ENCODE measurements at places on chromosomes 16 and 17.

GRCh38 chr16:87626905-87627304, 24.6 kb downstream of the JPH3 start:
- DNase-seq = no peak

DNA sequence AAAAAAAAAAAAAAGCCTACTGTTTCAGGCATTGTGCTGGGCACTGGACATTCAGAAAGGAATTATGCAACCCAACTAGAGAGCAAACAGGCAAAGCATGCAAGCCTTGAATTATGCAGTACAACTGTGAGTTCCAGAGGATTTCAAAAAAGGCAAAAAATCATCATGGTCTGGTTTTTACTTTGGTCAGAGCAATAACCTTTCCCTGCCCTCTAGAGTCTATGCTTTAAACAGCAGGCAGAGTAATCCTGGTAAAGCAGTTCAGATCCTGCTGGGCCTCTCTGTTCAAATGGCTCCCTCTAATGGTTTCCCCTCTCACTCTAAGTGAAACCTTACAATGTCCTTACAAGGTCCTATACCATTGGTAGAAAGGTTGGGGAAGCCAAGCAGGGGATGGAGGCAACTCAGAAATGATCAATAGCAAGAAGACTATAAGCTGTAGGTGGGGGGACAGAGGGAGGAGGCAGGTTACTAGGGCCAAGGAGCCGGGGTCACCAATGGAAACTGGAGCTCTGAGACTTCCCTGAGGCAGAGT, 4.6 kb upstream of the TAF15 start:
- no peak for DNase-seq

DNA sequence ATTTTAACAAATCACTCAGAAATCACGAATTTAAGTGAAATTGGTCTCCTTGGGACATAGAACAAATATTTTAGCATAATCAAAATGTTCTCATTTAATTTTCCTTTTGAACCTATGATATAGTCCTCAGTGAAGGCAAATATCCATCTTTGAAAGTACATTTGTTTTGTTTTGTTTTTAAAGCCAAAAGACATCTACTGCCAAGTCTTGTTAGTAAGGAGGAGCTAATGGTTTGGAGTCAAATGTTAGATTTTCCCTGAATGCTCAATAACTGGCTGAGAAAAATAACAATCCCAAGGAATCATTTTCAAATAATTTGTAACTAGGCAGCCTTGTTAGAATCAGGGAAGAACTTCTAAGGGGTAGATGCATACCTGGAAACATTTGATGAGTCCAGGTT, 302.9 kb upstream of the MAF start:
- no peak for DNase-seq

DNA sequence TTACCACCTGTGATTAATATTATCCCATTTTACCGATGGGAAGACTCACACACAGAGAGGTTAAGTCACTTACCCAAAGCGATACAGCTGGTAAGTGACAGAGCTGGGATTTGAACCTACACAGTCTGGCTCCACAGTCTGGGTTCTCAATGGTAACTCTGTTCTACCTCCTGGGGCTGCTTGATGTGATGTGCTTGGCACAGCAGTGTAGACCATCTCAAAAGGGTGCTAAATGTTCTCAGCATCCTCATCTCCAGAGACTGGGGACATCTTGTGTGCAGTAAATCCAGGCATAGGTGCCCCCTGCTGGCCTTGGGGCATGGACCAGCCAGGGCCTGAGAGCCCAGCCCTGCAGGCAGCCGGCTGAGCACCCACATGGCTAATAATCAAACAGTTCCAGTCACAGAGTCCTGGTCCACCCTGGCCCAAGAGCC, 15.4 kb upstream of the KATNB1 start:
- peak; percentile 41 for DNase-seq

GRCh38 chr16:61569028-61569427, 467.2 kb downstream of the CDH8 start:
- DNase-seq = no peak

DNA sequence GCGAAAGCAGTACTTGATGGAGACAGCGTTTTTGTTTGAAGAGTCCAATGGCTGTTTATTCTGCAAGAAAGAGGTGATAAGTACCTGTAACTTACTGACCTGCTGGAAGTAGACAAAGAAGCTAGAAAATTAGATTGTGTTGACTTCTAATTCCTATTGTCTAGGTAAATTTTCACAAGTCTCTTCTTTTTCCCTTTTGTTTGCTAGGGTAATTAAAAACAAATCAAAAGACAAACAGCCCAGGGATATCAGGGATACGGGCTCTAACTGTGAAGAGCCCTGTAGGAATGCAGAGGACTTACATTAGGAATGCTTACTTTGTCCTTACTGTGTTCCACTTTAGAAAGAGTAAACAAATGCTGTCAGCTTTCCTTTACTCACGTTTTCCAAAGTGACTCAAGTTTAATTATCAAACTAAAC, 7.0 kb downstream of the PSME3IP1 start:
- no peak for DNase-seq

- DNase-seq = no peak
Measured at GRCh38 chr17:79272220-79272619, 197.6 kb downstream of the ENGASE start.

DNA sequence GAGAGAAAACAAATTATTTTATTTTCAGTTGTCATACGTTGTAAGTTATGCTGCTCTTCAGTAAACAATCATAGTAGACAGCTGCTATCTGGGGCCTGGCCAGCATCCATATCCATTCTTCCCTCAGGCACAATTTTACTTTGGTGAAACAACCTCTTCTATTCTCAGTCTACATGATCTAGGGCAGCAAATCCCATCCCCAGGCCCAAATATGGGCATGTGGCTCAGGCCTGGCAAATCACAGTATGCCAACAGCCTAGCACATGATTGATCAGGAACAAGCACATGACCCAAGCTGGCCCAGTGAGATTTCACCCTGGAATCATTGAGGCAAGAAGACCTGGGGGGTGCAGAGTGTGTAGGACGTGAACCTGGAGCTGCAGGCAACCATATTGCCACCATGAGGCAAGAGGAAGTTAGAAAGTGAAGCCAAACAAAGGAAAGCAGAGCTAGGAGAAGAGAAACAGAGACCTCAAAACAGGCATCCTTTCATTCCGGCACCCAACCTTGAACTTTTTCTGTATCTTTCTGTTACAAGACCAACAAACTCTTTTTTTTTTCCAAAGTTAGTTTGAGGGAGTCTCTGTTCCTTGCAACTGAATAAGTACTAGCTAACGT, 10.3 kb upstream of the ABCC12 start:
- DNase-seq = no peak

Data from activated naive CD4-positive, alpha-beta T cell treated with anti-CD3 and anti-CD28 coated beads, Interleukin-2, amount 50 U/mL, for 16 hours (primary cell).